Type B pancreatic cell (in vitro differentiated cells): ENCODE measurements at places on chromosomes 1 and 21.
A peak's percentile ranks its signal among the peaks of the same experiment; 100 is the strongest.

- no peak for DNase-seq
Observed at GRCh38 chr1:117886101-117886795, 43.2 kb downstream of the GDAP2 start.

GRCh38 chr1:4971666-4972065, 317.3 kb downstream of the AJAP1 start:
- peak; percentile 25 for DNase-seq

DNA sequence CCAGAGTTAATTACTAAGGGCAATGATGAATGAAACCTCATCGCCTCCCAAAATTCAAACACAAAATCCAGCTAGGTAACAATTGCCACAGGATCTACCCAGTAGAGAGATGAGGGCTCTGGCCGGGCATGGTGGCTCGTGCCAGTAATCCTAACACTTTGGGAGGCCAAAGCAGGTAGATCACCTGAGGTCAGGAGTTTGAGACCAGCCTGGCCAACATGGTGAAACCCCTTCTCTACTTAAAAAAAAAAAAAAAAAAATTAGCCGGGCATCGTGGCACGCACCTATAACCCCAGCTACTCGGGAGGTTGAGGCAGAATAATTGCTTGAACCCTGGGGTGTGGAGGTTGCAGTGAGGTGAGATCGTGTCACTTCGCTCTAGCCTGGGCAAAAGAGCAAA, 15.8 kb downstream of the CD2 start:
- DNase-seq: no peak

GRCh38 chr1:74812180-74812541, 79.2 kb downstream of the TYW3 start:
- no peak for DNase-seq

- no peak for DNase-seq
Observed at GRCh38 chr1:71093938-71094337, 13.1 kb upstream of the ZRANB2 start.

GRCh38 chr1:7962014-7962335, 464 bp downstream of the PARK7 start:
- DNase-seq: no peak

GRCh38 chr1:236553370-236553769, 29.6 kb downstream of the LGALS8 start:
- no peak for DNase-seq

GRCh38 chr1:231045286-231045685, 5.2 kb upstream of the FAM89A start:
- DNase-seq: no peak

GRCh38 chr1:192566657-192567056, 8.9 kb upstream of the RGS1 start:
- no peak for DNase-seq

DNA sequence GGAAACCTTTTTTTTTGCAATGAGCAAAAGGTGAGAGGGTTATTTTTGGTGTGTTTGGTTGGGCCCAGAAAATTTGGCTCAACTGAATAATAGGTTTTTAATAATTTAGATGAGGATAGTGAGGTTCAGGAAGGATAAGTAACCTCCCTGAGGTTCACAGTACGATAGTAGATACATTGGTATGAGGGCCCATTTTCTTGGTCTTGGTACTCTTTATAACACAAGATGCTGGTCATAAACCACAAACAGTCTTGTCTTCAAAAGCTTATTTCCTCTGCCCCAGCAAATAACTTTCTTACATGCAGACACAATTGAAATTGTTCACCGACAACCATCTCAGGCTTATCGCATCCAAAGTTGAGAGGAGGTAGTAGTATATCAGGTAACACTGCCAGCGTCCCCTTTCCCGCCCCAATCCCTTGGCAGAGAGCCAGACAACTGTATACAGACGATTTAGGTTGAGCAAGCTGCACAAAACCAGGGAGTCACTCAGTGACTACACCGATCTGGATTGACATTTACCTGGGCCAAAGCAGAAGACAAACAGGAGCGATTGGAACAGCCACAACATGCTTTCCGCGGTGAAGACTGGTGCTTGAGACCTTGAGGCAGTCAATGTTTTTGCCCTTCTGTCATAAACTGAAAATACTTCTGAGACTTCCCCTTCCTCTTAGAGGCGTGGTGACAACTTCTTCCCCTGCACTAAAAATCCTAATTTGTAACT, at the start of gene SLAMF6:
SLAMF6 (minus strand) TSS at position 634 of the 724 bp plus-strand sequence; CDS start at position 571, 63 bp downstream.
- no peak for DNase-seq

DNA sequence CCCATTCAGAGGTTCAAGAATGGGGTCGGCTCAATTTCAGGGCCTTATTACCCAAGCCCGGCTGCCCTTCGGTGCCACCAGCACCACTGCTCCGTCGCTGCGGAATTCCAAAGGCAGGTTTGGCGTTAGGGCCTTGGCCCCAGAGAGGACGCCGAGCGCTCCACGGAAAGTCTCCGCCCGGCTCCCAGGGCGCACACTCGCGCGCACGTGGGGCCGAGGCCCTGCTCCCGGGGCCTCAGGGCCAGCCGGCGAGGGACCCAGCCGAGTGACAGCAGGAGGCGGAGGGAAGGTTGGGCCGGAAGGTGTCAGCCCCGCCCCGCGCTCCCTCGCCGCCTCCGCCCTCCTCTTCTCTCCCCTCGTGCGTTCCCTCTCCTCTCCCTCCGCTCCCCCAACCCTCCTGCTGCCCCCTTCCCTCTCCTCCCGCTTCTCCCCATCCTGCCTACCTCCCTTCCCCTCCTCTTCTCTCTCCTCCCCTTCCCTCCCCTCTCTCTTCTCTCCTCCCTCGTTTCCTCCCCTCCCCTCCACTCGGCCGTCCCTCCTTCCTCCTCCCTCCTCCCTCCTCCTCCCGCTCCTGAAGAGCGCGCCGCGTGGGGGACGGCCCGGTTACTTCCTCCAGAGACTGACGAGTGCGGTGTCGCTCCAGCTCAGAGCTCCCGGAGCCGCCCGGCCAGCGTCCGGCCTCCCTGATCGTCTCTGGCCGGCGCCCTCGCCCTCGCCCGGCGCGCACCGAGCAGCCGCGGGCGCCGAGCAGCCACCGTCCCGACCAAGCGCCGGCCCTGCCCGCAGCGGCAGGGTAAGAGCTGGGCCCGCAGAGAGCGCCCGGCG, at the start of gene ETS2:
ETS2 (plus strand) TSS at position 602 of the 825 bp plus-strand sequence. CDS start 4,106 bp downstream, outside the sequence.
- peak; percentile 84 for DNase-seq

- DNase-seq: no peak
Observed at GRCh38 chr1:193674292-193674944, 488.0 kb upstream of the B3GALT2 start.

DNA sequence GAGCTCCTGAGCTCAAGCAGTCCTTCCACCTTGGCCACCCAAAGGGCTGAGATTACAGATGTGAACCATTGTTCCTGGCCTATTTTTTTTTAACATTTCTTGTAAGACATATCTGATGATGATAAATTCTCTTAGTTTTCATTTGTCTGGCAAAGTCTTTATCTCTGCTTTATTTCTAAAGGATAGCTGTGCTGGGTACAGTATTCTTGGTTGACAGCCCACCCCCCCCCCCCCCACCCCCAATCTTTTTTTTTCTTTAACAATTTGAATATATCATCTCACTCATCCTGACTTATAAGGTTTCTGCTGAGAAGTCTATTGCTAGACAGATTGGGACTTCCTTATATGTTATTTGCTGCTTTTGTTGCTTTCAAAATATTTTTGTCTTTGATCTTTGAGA, 51.3 kb downstream of the PKN2 start:
- no peak for DNase-seq

DNA sequence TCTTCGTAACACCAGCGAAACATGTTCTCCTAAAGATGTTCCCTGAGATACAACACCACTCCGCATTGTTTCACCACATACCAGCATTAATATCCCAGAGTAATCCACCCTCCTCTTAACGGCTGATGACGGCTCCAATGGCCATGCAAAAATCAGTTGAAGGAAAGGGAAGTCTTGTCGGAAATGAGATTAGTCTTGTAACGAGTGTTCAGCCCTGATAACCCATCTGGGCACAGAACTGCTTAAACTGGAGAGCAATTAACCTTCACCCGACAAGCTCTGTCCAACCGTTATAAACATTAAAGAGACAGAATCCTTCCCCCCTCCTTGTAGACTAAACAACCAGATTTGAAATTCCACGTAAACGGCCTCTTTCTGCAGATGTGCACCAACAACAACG, 21.9 kb downstream of the ERG start:
- DNase-seq: no peak

DNA sequence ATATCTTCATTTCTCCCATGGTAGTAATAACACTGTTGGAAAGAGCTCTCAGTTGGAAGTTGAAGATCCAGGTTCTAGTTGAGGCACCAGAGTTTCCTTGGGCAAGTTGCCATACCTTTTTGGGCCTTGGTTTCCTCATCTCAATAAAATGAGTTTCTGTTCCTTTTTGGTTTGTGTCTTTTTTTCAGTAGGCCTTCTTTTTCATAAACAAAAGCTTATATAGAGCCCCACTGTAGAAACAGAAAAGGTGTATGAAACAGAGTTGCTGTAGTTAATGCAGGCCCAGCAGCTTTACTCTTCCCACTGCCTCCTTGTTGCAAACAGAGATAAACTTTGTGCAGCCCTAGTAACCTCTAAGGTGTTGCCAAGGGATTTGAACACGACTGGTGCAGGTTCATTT, 41.7 kb downstream of the WNT4 start:
- DNase-seq: no peak

DNA sequence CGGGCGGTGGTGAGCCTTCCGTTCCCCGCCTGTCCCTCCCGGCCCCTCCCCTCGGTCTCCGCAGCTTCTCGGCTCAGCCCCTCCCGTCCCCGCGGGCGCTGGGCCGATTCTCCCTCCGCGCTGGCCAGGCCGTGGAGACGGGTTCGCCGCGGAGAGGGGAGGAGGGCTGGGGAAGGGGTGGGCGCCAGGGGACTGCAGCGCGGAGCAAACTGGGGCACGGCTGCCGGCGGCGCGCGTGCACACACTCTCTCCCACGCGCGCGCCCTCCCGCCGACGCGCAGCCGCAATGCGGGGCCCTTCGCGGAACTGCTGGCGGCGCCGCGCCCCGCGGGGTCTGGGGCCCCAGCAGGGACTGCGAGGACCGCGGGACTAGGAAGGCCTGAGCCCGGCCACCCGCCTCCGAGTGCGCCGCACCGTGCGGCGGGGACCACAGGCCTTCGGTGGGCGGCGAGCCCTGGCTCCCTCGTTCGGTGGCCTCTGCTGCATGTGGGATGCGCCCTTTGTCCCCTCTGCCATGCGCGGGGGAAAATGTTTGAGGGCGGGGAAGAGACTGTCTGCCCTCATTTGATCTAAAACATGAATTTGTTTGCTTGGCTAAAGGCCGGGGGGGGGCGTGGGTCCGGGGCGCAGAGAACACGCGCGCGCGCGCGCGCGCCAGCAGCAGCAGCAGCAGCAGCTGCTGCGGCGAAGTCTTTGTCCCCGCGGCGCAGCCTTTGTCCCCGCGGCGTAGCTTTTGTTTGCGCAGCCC, 90.7 kb upstream of the VAMP3 start:
- peak; percentile 84 for DNase-seq
